Mucosa of descending colon (tissue), 3 donors: ENCODE measurements at places on chromosomes 16 and 17.

DNA sequence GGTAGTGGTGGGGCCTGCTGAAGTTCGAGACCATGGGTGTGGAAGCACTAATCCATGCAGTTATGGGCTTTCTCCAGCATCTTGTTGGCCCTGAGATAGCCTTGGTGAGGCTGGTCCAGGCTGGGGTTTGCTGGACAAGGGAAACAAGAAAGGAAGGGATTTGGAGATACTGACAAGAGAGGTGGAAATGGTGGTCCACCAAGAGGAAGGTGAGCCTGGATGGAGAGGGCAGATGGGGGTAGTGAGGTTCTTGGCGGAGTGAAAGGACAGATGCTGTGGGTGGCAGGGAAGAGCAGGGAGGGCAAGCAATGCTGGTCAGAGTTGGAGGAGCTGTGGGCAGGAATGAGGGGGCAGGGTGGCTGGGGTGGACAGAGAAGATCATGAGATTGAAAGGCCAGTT, 5.5 kb upstream of the SMPD3 start:
- DNase-seq = no peak

DNA sequence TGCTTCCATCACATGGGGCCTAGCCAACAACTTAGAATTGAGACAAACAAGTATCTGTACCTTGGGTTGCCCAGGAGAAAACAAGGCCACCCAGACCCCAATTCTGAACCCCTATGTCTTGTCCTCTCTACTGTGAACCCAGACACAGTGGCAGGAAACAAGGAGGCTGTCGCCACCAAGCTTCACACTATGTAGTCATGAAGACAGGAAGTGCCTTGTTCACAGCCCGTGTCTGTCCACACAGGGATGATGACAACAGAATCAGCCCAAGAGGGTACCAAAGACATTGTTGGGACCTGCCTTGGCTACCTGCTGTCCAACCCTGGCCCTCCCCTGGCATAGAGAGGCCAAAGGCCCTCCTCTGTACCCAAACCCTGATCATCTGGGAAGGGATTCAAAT, 84.8 kb downstream of the CDYL2 start:
- no peak for DNase-seq

DNA sequence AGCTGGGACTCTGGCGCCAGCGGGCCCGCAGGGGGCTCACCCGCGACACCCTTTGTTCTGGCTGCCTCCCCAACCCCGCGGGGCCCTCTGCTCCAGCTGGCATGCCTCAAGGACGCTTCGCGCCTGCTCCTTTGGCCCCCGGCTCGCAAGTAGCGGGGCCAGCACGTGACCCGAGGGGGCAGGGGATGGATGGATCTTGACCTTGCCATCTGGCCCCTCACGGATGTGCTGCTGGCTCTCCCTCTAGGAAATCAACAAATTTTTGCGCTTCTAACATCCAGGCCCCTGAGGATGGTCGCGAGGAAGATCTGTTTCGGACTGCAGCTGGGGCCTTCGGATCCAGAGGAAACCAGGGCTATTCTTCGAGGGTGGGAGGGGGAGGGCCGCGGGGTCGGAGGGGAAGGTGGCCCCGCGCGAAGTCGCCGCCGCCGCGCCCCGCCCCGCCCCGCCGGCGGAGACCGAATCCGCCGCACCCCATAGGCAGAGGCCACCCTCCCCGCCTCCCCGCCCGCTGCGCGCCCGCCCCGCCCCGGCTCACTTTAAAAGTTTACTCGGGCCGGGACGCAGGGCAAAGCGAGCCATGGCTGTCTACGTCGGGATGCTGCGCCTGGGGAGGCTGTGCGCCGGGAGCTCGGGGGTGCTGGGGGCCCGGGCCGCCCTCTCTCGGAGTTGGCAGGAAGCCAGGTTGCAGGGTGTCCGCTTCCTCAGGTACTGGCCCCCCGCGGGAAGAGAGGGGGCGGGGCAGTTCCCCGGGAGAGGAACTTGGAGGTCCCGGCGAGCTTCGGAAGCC, at the start of gene ACSF2:
TSS of gene ACSF2 (plus strand) at position 537 of the 790 bp plus-strand sequence. CDS start at position 581, 44 bp downstream.
- DNase-seq = peak; percentile 90

- no peak for DNase-seq
Observed at GRCh38 chr16:80104401-80104800, 436.4 kb upstream of the DYNLRB2 start.

GRCh38 chr16:28290859-28291254, 1.5 kb upstream of the SBK1 start:
- no peak for DNase-seq

DNA sequence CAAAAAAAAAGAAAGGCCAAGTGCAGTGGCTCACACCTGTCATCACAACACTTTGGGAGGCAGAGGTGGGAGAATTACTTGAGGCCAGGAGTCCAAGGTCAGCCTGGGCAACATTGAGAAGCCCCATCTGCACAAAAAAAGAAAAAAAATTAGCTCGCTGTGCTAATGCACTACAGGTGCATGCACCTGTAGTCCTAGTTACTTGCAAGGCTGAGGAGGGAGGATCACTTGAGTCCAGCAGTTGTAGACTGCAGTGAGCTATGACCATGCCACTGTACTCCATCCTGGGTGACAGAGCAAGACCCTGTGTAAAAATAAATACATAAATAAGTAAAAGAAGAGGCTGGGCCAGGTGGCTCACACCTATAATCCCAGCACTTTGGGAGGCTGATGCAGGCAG, 39.7 kb downstream of the DCAKD start:
- DNase-seq = no peak

GRCh38 chr16:56610017-56610608, 1.7 kb downstream of the MT2A start:
- DNase-seq = peak; percentile 56

GRCh38 chr17:39735882-39736281, 1.9 kb upstream of the GRB7 start:
- DNase-seq = no peak

DNA sequence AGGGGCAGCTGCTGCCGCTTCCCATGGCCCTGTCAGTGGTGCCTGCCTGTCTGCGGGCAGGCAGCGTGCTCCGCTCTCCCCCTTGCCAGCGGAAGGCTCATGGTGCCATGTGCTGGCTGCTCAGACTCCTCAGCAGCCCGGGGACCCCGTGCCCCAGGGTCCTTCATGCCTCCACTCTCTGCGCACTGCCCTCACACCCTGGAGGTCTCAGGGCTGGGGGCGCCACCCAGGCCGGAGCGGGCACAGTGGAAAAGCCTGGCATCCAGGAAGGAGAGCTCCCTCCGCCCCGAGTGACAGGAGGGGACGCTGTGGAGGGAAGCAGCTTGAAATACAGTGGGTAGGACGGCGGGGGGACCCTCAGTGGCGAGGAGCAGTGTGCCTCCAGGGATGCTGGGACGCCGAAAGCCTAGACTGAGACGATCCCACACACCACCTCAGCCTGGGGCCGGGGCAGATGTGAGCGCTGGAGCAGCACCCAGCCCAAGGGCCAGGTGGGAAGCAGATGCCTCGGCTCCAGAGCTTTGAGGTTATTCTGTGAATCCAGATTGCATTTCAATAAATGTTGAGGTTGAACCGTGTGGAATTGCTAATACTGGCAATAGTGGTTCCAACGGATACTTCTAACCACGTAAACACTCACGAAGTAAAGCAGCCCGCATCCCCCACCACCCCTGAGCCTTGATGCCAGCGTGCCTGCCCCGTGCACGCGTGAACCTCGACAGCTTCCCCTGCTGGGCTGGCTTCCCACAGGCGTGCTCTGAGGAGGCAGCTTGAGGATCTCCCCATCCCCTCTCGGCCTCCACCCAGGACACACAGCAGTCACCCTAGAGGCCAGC, 6.5 kb downstream of the TMEM204 start:
- DNase-seq = no peak
